Stimulated activated naive CD4-positive, alpha-beta T cell treated with Interleukin-2 at 50 U/mL for 16 hours (primary cell): ENCODE measurements at places on chromosomes 7 and 10.

GRCh38 chr7:152699079-152699478, 23.1 kb upstream of the XRCC2 start:
- DNase-seq, result no peak

GRCh38 chr10:17729630-17730029, 22.4 kb upstream of the TMEM236 start:
- no peak for DNase-seq

GRCh38 chr7:54839575-54840213, 80.7 kb upstream of the SEC61G start:
- DNase-seq, result no peak

DNA sequence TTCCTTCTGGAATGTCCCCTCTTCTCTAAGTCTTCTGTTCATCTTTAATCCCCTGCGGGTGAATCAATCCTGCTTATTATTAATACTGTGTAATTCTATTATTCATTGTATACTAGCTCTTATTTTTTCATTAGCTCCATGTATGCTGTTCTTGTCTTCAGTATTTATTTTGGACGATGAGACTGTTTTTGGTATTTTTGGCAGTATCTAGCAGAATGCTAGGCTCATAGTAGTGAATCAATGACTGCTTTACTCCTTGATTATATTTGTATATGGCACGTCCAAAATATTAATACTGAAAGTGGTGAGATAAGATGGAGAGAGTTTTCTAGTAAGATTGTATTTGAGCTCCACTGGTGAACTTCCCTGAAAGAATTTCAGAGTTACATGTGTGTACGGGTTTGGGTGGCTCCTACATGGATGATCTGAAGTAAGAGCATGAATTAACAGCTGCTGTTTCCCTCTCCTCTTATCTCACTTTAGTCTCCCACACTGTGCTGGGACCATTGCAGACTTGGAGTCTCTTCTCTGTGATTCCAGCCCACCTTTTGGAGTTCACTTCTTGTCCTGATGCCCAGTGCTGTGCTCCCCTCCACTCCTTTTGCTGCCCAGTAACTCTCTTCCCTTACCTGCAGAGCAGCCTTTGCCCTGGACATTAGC, 226.0 kb downstream of the CDK14 start:
- DNase-seq, result no peak

DNA sequence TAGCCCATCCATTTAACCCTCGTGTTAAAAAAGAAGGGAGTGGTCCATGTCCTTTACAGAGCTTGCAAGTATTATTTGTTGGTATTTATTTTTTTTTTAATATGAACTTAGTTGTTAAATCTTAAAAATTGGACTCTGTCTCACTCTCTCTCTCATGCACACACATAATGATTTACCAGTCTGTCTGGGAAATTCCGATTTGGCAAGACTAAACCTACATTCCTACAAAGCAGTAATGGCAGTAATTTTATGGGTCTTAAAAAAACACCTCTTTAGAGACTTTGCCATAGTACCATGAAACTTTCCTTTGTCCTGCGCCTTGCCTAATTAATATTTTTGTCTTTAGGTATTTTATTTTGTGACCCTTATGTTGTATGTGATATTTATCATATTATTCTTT, 239.5 kb upstream of the PPP1R3A start:
- DNase-seq, result no peak
